Glomerular endothelial cell (primary cell): ENCODE measurements at places on chromosomes 2 and 18. TPM values are rescaled to one million over a fixed set of nuclear protein-coding genes. Genes with fewer than 3 reads are reported as not detected.

The MAP3K19 gene
- not detected in 2 replicates for total RNA-seq

The SSB gene
- 84.8 and 92.9 TPM in 2 replicates for total RNA-seq

The SPEG gene
- 1.6 and 1.7 TPM in 2 replicates for total RNA-seq

The TUBB8B gene
- total RNA-seq: not detected in 2 replicates

The KLHL30 gene
- total RNA-seq: 0.12 TPM in 1 of 2 replicates, not detected in the other

The PTPRN gene
- 0.47 and 0.97 TPM in 2 replicates for total RNA-seq

The KCNF1 gene
- total RNA-seq: 1.3 and 2.3 TPM in 2 replicates

- DNase-seq: no peak
These were observed 539.6 kb downstream of the SATB2 start for GRCh38 chr2:198917926-198918720.

- no peak for DNase-seq
These were observed 370 bp upstream of the ZNF804A start for GRCh38 chr2:184598002-184598315.

DNA sequence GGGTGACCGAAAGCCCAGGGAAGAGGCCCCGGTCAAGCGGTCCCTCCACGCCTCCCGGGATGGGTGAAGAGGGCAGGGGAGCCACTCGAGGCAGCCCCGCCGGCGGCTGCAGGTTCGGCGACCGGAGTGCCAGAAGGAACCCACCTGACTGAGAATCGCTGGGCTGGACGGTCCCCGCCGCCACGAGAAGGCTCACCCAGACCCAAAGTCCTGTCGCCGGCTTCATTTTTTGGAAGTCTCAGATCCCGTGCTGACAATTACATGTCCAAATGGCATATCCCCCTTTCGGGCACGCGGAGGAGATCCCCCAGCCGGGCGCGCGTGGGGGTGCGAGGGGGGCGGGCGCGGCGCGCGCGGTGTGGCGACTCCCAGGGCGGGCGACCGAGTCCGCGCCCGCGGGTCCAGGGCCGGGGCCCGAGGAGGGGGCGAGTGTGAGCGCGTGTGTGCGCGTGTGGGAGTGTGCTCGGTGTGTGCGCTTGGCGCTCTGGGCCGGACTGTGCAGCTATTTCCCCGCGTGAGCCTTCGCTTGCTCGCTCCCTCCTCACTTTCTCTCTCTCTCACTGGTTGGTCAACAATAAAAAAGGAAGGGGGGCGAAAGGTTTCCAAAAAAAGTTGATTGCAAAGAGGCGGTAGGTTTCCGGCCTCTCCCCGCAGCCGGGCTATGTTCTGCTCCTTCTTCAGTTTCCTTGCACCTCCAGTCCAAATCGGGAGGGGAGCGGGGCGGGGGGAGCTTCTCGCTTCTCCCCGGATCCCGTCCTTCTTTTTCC, at the start of gene ERBB4:
Gene ERBB4 (minus strand): TSS at position 498 of the 767 bp plus-strand sequence. CDS start 272 bp downstream, at position 226.
- no peak for DNase-seq

- no peak for DNase-seq
These were observed 48.9 kb downstream of the COPS8 start for GRCh38 chr2:237134321-237135230.

DNA sequence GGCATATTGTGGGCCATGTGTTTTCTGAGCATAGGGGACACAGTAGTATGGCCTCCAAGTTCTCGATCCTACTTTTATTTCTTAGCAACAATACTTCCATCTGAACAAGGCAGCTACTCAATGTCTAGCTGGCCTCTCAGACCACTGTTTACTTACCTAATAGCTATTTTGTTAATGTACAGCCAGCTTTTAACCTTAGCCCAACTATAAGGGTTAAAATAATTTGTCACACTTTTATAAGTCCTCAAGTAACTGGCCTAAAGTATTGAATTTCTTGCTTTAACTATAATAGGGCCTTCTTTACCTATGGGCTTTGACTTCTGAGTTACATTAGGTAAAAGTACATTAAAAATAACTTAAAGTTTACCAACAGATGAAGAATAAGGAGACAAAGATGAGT, 117.4 kb downstream of the GAREM1 start:
- DNase-seq: no peak

- DNase-seq: no peak
These were observed 421.8 kb downstream of the NYAP2 start for GRCh38 chr2:225821351-225821750.

DNA sequence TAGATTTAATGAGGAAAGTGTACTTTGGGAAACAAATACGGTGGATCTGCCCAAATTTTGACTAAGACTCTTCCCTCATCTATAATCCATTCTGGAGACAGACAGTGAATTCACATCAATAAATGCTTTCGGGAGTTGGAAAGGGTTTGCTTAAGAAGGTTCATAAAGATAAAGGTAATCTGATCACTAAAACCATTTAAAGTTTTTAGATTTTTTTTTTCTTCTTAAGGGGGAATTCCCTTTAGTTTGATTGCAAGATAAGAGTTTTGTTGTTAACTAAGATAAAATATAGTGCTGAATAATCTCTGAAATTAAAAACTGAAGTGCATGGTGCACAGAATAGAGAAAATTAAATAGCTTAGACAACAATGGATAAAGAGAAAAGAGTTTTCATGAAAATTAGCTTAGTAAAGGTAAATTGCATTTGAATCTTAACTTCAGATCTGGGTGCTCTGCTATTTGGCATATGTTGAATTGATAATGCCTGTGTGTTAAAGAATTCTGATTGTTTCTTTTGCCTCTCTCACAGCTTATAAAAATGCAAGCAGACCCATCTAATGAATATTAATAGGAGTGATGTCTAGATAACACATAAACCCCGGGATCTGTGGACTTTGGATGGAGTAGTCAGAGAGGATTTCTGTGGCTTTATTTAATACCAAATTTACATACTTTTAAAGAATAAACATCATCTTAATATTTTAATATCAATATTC, 100.8 kb downstream of the MEIS1 start:
- no peak for DNase-seq

- DNase-seq: no peak
These were observed 59.5 kb upstream of the SP3 start for GRCh38 chr2:174024524-174025270.

DNA sequence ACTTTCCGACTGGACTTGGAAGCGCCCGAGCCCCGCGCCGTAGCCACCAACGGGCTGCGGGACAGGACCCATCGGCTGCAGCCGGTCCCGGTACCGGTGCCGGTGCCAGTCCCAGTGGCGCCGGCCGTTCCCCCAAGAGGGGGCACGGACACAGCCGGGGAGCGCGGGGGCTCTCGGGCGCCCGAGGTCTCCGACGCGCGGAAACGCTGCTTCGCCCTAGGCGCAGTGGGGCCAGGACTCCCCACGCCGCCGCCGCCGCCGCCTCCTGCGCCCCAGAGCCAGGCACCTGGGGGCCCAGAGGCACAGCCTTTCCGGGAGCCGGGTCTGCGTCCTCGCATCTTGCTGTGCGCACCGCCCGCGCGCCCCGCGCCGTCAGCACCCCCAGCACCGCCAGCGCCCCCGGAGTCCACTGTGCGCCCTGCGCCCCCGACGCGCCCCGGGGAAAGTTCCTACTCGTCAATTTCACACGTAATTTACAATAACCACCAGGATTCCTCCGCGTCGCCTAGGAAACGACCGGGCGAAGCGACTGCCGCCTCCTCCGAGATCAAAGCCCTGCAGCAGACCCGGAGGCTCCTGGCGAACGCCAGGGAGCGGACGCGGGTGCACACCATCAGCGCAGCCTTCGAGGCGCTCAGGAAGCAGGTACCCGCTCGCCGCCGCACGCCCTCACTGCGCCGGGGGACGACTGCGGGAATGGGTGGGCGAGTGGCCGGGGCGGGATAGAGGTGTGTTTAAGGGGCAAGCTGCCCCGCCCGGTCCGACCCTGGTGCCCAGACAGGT, 713 bp downstream of the ATOH8 start:
- DNase-seq: no peak

DNA sequence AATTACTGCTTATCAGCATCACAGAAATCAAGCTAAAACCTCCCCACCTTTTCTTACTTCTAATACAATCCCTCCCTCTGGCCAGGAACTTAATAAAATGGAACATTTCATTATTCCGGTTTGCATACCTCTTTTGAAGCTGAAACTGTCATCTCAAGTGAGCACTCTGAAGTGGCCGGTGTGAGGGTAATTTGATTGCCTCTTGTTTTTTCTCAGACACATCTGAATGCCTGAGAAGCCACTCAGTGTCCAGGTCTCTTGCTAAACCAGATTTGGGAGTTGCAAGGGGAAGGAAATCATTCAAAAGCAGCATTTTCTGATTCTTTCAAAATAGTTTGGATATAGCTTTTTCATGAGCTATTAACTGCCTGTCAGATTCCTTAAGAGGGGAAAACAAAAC, 190.3 kb downstream of the C1D start:
- no peak for DNase-seq

GRCh38 chr2:216001216-216002100, 11.9 kb downstream of the MREG start:
- no peak for DNase-seq

- DNase-seq: no peak
These were observed 202.8 kb upstream of the THUMPD2 start for GRCh38 chr2:39981883-39982311.
